Activated T-helper 1 cell treated with Interleukin-2 at 50 U/mL for 16 hours (primary cell): ENCODE measurements at places on chromosomes 6 and 20.

DNA sequence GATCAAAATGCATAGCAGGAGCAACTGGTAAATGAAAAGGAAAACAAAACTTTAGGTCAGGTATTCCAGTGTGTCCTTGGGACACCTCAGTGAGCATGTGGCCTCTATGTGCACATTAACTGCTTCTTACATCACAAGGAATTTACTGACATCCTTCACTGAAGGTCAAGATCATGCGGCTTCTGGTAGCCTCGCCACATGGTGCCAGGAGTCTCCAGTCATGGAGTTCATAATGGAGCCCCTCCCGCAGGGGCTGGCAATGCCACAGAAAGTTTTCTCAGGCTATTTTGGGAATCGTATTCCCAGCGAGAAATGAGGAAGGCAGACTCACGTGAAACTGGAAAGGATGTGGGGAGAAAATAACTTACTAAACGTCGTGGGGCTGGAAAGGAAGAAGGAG is 19.7 kb upstream of the SLC22A3 start:
- DNase-seq, result no peak

- no peak for DNase-seq
Measured at GRCh38 chr20:8043687-8044282, 24.2 kb upstream of the TMX4 start.

- DNase-seq, result no peak
Measured at GRCh38 chr20:1392443-1392692, 486 bp downstream of the FKBP1A start.

GRCh38 chr6:90701146-90701781 is 114.4 kb upstream of the MAP3K7 start:
- no peak for DNase-seq

DNA sequence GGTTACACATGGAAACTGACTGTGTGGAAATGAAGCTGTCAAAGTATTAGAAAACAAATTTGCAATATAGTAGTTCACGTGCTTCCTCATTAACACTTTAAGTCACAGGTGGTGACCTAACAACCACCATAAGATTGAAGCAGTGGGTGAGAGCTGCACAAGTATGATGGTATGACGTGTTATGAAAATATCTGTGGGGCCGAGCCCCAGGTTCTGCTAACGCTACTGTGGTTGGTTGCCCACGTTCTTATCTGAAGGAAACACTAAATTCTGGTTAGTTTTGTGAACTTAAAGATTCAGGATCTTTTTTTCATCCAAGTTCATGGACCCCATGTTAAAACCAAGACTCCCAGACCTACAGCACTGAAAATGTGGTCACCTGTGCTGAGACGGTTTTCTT is 243.0 kb upstream of the RIN2 start:
- no peak for DNase-seq
